Bronchial smooth muscle cell (primary cell): ENCODE measurements at places on chromosomes 11 and 22. TPM values are rescaled to one million over a fixed set of nuclear protein-coding genes. Genes with fewer than 3 reads are reported as not detected.

Gene OR6M1
- not detected in 2 replicates for total RNA-seq

Gene CPT1A
- total RNA-seq, result 37.2 and 53.9 TPM in 2 replicates

Gene RNF121
- 33.4 and 44.8 TPM in 2 replicates for total RNA-seq

Gene DTX4
- 1.9 and 5.1 TPM in 2 replicates for total RNA-seq

Gene NRXN2
- total RNA-seq, result 1.0 and 1.4 TPM in 2 replicates

Gene TMEM109
- total RNA-seq, result 17.7 and 23.8 TPM in 2 replicates

Gene CTSW
- total RNA-seq, result not detected in 2 replicates

Gene NRIP3
- 3.0 and 15.9 TPM in 2 replicates for total RNA-seq
